ENCODE measurements at places on chromosomes 2 and 18. TPM values are rescaled to one million over a fixed set of nuclear protein-coding genes. Genes with fewer than 3 reads are reported as not detected.

NPHP1 gene
- not detected for total RNA-seq

SKOR2 gene
- not detected for total RNA-seq

SLC4A5 gene
- 4.6 TPM for total RNA-seq

HES6 gene
- 5.7 TPM for total RNA-seq

TOGARAM2 gene
- total RNA-seq: 4.0 TPM

FBXO36 gene
- 0.50 TPM for total RNA-seq

DBI gene
- total RNA-seq: 147 TPM

CFAP221 gene
- not detected for total RNA-seq

ERFE gene
- total RNA-seq: 0.29 TPM

KLF11 gene
- total RNA-seq: 8.9 TPM

PXDN gene
- total RNA-seq: not detected

ASB18 gene
- total RNA-seq: not detected

RBMS1 gene
- 77.4 TPM for total RNA-seq

NEU2 gene
- not detected for total RNA-seq

TWIST2 gene
- total RNA-seq: not detected

APOB gene
- total RNA-seq: not detected

CYP27C1 gene
- total RNA-seq: not detected

CHRND gene
- not detected for total RNA-seq

DES gene
- total RNA-seq: not detected

FAM237A gene
- total RNA-seq: not detected

BCL2 gene
- total RNA-seq: 145 TPM

INHA gene
- not detected for total RNA-seq

C2orf74 gene
- total RNA-seq: 11.1 TPM

MRPS9 gene
- total RNA-seq: 21.9 TPM

RAMP1 gene
- total RNA-seq: 15.9 TPM

WDR12 gene
- 43.4 TPM for total RNA-seq

ADCYAP1 gene
- total RNA-seq: not detected

COLEC11 gene
- not detected for total RNA-seq

GPR155 gene
- total RNA-seq: 36.3 TPM

RAB6D gene
- not detected for total RNA-seq

TUBB8B gene
- total RNA-seq: not detected

MROH2A gene
- total RNA-seq: not detected

RSAD2 gene
- total RNA-seq: 12.9 TPM

MTA3 gene
- total RNA-seq: 29.9 TPM

SDC1 gene
- total RNA-seq: 0.10 TPM

SERPINE2 gene
- total RNA-seq: 19.6 TPM

GCG gene
- not detected for total RNA-seq

MZT2A gene
- 265 TPM for total RNA-seq

C2orf78 gene
- total RNA-seq: not detected

CPS1 gene
- total RNA-seq: 0.48 TPM

FBXO48 gene
- total RNA-seq: 2.6 TPM

MAP3K2 gene
- 52.4 TPM for total RNA-seq

STPG4 gene
- 0.48 TPM for total RNA-seq

LAMA1 gene
- not detected for total RNA-seq

Measured in activated naive CD4-positive, alpha-beta T cell treated with anti-CD3 and anti-CD28 coated beads, Interleukin-2, amount 10 ng/mL, durations not matched to agents 5 hours and 36 hours (primary cell).